ENCODE measurements at places on chromosomes 2 and 18.

GRCh38 chr18:55997151-55997561 lies 409.2 kb upstream of the TCF4 start:
- DNase-seq, result no peak

GRCh38 chr18:7370375-7370774 lies 139.5 kb downstream of the LRRC30 start:
- DNase-seq, result no peak

DNA sequence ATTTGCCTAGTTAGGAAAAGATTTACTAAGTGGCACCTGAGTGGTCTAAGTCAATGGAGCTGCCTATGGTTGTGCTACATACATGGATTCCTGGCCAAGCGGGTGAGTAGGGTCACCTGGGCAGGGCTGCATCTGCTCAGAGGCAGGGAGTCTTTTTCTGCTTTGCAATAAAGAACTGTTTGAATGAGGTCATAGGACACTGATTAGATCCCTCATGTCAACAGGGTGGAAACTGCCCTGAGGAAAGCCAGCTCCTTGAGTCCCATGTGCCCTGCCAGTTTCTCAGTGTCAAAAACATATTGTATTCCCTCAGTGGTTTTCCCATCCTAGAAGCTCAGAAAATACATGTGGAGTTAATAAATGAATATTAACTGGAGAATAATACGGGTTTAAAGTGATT lies 4.6 kb downstream of the LAMA3 start:
- no peak for DNase-seq

GRCh38 chr18:42536442-42536841 lies 579.0 kb downstream of the RIT2 start:
- no peak for DNase-seq

DNA sequence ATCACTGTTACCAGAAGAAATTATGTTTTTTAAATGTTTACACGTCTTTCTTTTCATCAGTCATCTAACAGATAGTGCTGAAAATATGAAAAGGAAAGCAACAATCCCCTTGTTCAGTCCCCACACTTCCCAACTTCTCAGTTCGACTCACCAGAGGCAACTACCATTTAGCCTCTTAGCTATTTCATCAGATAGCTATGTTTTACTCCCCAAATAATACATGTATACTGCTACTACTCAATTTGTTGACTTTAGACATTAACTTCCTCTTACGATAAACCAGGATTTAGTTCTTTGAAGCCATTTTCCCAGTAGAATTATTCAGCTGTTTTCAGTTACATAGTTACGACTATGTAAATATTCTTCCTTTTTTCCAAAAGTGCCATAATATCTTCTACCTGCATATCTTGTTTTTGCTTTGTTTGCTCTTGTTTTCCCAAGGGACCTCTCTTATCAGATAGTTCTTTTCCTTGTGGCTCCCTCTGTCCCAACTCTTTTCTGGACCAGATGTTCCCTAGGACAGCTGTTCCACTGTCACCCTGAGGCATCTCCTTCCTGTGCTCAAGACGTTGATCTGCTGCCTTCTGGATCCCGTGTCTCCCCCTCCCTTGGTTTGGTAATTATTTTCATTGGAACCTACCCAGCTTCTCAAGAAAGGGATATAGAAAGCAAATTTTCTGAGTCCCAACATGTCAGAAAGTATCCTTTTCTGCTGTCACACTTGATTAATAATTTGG lies 289.3 kb upstream of the TANK start:
- DNase-seq, result no peak

- DNase-seq, result no peak
These were observed 58.8 kb upstream of the CAPN13 start for GRCh38 chr2:30865892-30866681.

DNA sequence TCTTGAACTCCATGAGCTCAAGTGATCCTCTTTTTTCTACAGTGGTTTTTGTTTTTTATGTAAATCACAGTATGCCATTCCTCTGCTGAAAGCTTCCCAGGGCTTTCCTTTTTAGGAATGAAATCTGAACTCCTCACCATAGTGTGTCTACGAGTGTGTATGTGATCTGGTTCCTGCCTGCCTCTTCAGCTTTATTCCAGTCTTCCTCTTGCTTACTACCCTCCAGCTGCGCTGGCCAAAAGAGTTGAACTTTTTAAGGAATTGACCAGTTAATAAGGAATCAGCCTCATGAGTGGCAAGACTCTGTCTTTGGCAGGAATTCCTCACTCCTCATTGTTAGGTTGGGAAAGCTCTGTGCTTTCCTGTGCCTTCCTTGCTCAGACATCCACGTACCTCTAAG lies 4.0 kb downstream of the CCT7 start:
- DNase-seq, result no peak

- no peak for DNase-seq
These were observed 282.7 kb downstream of the AGAP1 start for GRCh38 chr2:235776531-235776930.

DNA sequence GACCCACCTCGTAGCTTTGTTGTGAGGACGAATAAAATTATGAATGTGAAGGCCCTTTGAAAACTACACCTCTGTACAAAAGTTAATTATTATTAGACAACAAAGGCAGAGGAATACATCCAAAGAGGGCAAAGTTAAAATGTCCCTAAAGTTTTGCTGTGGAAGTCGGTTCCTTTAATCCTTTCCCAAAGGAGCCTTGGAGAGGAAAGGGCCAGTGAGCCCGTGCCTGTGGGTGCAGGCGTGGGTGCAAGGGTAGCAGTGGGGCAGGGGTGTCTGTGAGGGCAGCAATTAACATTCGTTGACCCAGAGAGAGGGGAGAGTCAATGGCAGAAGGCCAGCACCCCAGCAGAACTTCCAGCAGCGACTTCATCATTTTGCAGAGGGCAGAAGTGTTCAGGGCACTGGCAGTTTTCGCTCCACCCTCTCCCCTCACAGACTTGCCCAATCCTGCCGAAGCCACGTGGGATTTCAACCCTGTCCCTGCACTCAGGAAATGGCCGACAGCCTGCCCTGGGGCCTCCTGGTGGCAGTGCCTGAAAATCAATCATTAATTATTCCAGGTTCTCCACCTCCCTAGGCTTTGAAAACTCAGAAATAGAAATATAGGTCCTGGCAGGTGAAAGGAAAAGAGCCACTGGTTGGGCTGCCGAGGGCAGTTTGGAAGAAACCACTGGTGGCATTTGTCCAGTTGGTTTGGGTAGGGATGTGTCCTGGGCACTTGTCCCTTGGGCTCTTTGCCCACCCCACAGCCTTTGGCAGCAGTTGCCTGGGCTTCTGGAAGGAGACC lies 4.2 kb upstream of the PAX8 start:
- no peak for DNase-seq

DNA sequence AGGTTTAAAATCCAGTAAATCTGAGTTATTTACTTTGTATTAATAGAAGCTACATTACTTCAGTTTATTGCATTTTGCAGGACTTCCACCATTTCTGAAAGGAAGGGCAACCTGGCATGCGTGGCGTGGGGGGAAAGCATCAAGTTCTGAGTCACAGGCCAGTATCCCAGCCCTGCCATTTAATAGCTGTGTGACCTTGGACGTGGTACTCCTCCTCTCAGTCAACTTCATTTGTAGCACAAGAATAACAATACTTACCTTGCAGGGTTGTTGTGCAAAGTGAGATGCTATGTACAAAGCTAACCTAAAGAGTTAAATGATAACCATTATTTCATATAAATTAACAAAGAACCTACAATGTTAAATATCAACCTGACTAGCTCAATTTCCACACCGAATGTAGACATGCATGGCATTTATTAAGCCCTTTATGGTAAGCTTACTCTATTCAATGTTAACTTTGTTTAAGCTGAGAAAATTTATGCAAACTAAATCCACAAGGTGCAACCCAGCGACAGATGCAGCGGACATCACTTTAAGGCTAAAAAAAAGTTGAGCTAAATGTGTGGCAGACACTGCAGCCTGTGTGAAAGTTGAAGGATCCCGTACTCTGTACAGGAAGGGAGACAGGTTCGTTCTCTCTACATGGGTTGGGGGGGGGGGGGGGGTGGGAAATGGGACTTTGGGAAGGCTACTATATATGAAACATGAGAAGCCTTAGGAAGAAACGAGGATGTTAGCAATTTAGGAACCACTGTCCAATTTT lies 17.2 kb upstream of the STPG4 start:
- DNase-seq, result no peak

DNA sequence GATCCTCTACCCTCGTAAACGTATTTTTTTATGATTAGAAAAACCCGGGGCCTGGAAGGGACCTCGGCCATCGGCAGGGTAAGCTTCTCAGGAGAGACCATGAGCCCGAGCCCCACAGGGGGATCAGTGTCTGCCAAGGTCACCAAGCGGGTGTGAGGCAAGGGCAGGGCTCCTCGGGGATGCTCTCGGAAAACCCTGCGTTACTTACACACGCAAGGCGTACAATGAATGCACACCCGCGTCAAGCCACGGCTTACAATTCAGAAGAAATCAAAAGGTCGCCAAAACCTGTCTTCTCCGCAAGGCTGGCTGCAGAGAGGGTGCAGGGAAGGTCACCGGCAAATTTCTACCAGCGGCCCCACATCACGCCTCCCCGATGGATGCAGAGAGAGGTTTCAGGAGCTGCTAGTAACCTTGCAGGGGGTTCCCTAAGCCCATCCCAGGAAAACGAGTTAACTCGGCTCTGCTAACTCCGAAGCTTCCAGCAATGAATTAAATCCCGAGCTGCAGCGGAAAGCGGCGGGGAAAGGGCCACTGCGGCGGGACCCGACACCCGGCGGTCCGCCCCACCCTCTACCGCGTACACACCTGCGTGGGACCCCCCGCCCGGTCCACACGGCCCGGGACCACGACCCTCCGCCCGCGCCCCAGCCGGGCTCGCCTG lies 638 bp downstream of the ST3GAL5 start:
- DNase-seq, result peak; percentile 15

- DNase-seq, result no peak
These were observed 548.8 kb upstream of the NRP2 start for GRCh38 chr2:205133544-205133943.

DNA sequence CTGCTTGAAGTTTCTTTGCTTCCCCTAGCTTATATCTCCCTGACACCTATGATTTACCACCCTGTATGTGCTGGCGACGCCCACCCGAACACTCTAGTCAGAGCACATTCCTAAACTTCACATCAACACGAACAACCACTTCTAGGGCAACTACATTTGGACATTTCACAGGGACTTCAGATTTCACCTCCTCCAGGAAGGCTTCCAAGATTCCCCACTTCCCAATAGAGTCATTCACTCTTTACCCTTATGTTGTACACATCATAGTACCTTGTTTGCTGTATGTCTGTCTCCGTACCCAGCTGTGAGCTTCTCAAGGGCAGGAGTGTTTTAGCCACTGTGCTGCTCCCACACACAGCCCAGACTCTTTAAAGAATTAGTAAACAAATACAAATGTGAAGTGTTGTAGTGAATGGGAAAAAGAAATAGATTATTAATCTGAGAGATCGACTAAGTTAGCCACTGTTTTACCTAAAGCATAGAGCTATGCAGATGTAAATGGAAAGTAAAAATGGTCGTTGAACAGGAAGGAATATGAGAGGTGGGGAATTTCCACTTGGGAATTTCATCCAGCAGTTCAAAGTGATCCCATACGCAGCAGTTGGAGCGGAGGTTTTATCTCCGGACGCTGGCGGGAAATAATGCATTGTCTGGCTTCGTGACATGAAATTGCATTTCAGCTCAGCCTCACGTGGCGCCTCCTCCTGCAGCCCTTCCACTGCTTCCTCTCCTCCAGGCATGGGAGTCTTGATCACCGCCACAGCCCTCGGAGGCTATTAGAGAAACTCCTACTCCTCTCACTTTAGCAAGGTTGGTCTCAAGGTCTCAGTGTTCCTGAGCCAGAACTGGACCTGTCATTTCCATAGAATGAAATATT lies 233.4 kb upstream of the COPS8 start:
- no peak for DNase-seq

DNA sequence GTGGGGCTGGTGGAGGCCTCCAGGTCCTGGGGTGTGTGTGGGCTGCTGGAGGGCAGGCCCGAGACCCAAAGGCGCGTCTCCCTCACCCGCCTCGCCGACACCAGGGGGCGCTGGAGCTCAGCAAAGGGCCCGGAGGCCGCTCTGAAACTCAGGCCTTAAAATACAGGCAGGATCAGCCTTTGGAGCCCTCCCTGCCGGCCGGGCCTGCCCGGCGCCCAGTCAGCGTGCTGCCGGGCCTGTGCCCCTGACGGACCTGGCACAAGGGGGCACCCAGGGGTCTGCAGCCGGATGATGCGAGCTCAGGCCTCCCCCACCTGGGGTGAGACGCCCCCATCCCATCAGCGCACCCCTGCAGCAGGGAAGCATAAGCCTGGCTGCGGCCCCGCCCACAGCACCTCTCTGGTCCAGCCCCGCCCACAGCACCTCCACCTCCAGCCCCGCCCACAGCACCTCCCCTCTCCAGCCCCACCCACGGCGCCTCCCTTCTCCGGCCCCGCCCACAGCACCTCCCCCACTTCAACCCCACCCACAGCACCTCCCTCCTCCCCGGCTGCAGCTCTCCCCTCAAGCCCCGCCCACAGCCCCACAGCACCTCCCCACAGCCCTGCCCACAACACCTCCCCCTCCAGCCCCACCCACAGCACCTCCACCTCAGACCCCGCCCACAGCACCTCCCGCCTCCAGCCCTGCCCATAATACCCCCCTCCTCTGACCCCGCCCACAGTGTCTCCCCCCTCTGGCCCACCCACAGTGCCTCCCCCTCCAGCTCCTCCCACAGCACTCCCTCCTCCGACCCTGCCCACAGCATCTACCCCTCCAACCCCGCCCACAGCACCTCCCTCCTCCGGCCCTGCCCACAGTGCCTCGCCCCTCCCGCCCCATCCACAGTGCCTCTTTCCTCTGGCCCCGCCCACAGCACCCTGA lies 92.8 kb upstream of the OTOS start:
- peak; percentile 71 for DNase-seq

DNA sequence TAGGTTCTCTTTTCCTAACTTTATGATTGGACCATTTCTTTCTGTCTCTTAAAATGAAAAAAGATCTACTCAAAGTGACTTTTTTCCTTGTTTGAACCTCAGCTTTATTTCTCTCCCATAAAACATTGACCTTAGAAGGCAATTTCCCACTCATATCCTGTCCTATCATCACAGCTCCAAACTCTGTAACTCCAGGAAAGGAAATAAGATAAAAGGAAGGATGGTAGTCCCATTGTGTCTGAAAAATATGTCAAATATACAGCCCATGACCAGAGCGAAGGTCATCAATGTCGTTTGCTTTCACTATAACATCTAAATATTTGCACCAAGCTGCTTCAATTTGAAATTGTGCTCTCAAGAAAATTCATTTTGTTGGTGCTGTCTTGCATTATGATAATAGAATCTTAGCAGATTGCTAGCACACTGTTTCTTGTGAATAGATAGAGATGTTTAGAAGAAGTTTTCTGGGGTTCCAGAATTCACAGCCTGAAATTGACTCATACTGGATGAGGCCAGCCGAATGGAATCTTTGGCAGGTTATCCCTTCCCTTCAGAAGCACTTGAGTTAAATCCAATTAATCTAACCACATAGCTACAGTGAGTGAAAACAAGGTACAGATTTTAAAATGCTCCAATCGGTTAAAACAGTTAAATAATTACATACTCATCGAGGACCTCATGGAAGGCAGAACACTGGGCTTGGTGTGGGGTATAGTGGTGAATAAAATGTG lies 95.1 kb downstream of the CRIM1 start:
- DNase-seq, result no peak

- DNase-seq, result no peak
These were observed 5.4 kb downstream of the CACNB4 start for GRCh38 chr2:152093464-152093863.

All from stimulated activated CD4-positive, alpha-beta T cell treated with anti-CD3 and anti-CD28 coated beads, Interleukin-12 subunit alpha, Interleukin-12 subunit beta, amount 100 ng/mL, for 4 hours (primary cell).